Urinary bladder (tissue), 4 donors: ENCODE measurements at places on chromosomes 4 and X. TPM values are rescaled to one million over a fixed set of nuclear protein-coding genes. Genes with fewer than 3 reads are reported as not detected.

Gene CT45A3
- total RNA-seq = not detected

Gene ANKRD50
- total RNA-seq = 149 TPM

Gene DAPP1
- total RNA-seq = 19.6 TPM

Gene GLUD2
- total RNA-seq = 3.3 TPM

Gene GALNT7
- 48.6 TPM for total RNA-seq

Gene RBM47
- total RNA-seq = 18.6 TPM

GRCh38 chr4:27692158-27692557 lies 831.5 kb downstream of the STIM2 start:
- DNase-seq = no peak

DNA sequence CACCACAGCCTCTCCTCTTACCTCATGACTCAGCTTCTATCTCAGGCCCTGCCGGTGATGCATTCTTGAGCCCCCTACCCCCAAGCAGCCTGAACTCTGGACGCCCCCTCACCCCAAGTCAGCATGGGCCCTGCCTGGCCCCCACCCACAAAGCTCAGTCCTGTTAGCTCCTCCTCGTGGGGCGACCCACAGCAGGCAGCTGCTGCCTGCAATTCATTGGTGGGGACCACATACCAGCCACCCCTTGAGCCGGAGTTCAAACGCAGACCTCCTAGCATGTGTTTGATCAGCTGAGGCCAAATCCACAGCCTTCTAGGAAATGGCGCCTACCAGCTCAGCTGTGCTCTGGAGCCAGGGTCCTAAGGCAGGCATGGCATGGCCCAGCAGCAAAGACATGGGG lies 111.8 kb downstream of the EFNB1 start:
- no peak for DNase-seq

GRCh38 chr4:40557736-40558135 lies 71.9 kb downstream of the RBM47 start:
- no peak for DNase-seq

DNA sequence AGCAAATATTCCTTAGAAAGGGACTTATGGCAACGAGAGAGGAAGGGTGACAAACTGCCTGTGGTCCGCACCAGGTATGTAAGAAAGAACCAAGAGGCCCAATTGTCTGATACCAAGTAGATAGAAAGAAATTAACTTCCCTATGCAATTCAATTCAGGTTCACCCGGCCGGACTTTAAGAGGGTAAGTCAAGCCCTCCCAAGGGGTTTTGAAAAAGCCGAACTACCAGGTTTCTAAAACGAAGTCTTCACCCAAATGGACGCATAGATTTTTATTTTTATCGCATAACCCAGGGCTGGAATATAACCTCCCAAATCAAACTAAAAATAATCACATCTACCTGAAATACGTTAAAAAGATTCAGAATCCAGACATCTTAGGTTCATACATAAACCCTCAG lies 1.6 kb upstream of the MAB21L2 start:
- DNase-seq = no peak

DNA sequence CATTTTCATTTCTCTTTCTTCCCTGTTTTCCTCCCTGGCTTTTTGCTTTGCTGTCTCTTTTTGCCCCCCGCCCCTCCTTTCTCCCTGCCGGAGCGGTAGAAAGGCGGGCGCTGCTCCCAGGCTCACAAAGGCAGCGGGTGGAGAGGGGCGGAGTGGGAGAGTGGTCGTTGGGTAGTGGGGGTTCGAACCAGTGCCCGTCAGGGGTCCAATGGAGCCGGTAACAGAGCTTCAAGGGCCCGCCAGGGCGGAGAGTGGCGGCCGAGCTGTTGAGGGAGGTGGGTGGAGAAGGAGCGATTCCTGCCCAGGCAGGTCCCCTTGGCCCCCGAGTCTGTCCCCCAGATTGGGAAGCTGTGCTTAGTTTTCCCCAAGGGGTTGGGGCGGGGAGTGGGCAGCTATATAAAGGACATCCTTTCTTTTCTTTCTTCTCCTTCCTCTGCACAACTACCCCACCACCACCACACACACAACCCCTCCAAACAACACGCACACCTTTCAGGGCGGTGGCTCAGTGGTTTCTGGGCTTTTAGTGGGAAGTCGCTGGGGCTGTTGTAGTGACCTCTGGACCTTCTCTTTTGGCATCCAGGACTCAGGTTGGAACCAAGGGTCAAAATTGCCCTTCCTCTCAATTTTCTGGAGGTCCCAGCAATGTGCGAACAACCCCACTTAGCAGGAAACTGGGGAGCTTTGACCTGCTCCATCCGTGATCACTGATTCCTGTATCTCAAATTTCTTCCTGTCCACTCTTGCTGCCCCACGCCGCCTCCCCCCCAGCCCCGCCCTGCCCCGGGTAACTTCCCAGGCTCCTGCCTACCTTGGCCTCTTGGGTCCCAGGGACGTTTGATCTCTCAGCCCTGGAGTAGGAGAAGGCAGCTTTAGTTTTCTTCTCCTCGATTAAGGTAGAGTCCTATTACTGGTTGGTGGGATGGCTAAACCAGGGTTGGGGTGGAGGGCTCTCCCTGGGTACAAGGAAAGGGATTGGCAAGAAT lies 1.9 kb downstream of the EFNB1 start:
- no peak for DNase-seq

DNA sequence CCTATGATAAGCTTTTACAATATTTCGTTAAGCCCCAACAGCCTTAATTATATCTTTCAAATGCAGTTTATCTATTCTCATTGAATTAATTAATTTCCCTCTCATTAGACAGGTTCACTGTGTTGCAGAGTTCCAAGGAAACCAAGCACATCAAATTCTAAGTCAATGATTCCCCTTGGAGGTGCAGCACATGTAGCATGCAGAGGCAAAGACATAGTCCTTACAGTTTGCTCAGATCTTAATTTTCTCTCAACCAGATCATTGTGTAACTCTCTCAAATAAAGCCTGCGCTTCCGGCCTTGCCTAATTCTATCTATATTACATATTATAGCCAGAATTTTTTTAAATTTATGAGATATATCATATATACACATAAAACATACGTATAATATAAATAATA lies 205.4 kb downstream of the GRIA2 start:
- DNase-seq = no peak

GRCh38 chr4:184801781-184802696 lies 23.7 kb downstream of the ACSL1 start:
- DNase-seq = peak; percentile 52

- no peak for DNase-seq
Measured at GRCh38 chr4:19987746-19988145, 264.0 kb upstream of the SLIT2 start.

- no peak for DNase-seq
Measured at GRCh38 chr4:149574971-149575370, 240.7 kb downstream of the IQCM start.

- no peak for DNase-seq
Measured at GRCh38 chrX:23557070-23557469, 110.2 kb upstream of the PRDX4 start.

DNA sequence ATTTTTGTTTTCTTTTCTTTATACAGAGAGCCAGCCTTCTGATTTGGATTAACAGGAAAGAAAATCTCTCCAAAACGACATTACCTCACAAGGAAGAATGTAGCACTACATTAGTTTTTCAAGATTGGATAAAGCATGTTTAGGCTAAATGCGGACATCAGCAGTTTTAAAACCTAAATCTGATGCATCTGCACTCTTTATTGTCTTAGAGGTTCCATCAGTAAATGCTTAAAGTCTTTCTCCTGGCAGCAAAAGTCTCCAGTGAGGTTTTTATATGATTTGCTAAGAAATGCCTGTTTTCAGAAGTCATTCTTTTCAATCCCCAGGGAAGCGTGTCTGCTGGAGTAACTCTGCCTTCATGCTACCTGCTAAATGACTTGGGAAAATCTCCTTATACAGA lies 912.9 kb upstream of the INTU start:
- no peak for DNase-seq

GRCh38 chr4:7593646-7594412 lies 159.1 kb upstream of the PSAPL1 start:
- DNase-seq = no peak
